Stimulated activated naive CD4-positive, alpha-beta T cell (primary cell): ENCODE measurements at places on chromosomes 7 and 10.

- no peak for DNase-seq
These were observed 38.8 kb upstream of the LYZL1 start for GRCh38 chr10:29250066-29250465.

DNA sequence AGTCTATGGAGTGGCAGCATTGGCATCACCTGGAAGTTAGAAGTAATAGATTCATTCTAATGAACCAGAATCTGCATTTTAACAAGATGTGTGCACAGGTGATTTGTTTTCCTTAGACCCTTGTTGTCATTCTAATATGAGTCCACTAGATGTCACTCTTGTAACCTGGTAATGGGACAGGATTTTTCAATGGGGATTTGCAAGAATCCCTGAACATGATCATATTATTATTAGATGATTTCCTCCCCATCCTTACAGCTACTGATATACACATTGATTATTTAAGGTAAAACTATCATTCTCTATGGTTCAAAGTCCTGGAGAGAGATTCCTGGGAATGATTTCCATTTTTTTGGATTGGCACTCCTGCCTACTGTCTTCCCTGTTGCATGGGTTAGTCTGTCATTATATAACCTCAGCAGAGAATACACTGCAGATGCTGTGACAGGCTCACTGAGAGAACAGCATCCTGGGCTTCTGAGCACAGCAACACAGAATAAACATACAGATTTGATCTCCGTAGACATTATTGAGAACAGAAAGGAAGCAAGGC is 194.9 kb downstream of the SUGCT start:
- no peak for DNase-seq

DNA sequence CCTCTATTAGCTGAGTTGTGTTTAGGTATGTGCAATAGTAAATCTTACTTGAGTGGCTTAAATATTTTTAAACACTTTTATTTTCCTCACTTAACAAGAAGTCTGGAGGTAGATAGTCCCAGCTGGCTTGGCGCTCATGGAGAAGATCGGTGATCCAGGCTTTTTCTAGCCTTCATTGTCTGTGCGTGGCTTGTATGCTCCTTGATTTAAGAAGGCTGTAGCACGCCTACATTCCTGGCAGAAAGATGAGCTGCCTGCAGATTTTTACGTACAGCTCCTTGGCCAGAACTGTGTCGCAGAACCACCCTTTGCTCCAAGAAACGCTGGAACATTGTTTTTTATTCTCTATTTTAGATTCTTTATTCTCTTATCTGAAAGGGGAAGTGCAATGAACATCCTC is 284.1 kb downstream of the KIF20B start:
- no peak for DNase-seq

GRCh38 chr10:28503114-28503513 is 29.8 kb upstream of the WAC start:
- no peak for DNase-seq

DNA sequence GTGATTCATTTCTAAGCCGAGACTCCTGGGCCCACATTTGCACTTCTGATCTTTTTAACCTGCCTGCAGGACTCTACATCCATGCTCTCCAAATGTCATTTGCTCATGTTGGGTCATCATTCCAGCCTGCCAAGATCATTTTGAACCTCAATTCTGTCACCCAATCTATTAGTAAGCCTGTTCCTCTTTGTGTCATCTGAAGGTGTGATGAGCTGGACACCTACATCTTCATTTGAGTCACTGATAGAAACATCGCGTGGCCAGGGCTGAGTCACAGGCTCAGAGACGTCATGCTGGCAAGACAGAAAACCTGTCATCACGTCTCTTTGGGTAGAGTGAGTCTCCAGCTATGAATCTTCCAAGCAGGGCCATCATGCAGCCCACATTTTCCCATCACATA is 65.3 kb upstream of the SLF2 start:
- DNase-seq, result no peak
